ENCODE measurements at places on chromosomes 3 and 15. TPM values are rescaled to one million over a fixed set of nuclear protein-coding genes. Genes with fewer than 3 reads are reported as not detected.

- no peak for ATAC-seq
Measured at GRCh38 chr15:23420806-23421575, 26.1 kb downstream of the GOLGA6L2 start.

The ATP10A gene
- 24.7 TPM for total RNA-seq

GRCh38 chr3:21226086-21226485 is 524.9 kb downstream of the ZNF385D start:
- no peak for ATAC-seq

- ATAC-seq: no peak
Measured at GRCh38 chr3:150744041-150744918, 18.7 kb downstream of the SIAH2 start.

DNA sequence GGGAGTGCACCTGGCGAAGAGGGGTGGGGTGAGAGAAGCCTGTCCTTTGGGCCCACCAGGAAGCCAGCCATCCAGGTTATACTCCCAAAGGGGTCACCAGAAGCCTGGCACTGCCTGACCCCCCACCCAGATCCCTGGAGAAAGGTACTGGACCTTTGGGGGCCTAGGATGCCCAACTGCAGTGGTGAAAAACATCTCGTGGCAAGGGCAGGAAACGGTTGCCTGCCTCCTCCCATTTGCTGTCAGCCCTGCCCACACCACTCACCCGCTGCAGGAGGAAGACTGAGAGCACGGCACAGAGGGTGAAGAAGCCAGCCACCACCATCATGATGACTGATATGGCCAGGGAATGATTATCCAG is 2.2 kb upstream of the ULK3 start:
- no peak for ATAC-seq

- no peak for ATAC-seq
Measured at GRCh38 chr3:17179381-17180205, 294.8 kb downstream of the PLCL2 start.

The CSTA gene
- 95.6 TPM for total RNA-seq

The HESX1 gene
- total RNA-seq: not detected

DNA sequence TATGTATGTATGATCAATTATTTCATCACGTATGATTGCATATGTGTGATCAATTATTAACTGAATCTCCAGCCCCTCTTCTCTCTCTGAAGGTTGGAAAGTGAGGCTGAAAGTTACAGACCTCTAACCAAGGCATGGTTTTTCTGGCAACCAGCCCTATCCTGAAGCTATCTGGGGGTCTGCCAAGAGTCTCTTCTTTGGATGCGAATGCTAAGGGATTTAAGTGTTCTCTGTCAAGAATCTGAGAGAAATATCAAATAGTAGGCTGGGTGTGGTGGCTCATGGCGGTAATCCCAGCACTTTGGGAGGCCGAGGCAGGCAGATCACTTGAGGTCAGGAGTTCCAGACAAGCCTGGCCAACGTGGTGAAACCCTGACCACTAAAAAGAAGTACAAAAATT is 8.1 kb downstream of the NKTR start:
- peak; percentile 48 for ATAC-seq

DNA sequence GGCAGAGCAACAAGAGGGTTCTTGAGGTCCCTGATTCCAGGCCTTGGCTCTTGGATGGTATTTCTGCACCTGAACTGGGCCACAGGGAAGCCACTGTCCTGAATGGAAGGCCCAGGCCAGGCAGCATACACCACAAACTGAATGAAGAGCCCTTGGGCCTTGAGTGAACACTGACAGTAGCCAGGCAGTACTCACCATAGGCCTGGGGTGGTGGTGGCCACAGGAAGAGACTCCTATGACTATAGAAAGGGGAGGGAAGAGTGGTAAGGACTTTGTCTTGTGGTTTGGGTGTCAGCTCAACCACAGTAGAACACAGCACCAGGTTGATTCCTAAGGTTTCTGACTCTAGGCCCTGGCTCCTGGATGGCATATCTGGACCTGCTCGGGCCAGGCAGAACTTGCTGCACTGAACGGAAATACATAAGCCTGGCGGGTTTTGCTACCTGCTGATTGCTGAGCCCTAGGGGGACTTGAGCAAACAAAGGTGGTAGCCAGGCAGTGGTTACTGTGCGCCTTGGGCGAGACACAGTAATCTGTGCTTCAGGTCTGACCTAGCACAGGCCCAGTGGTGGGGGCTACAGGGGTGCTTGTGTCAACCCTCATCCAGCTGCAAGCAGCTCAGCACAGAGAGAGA is 241.4 kb downstream of the ISL2 start:
- no peak for ATAC-seq

The LINGO1 gene
- total RNA-seq: 0.13 TPM

GRCh38 chr15:93035953-93036810 is 52.8 kb downstream of the RGMA start:
- no peak for ATAC-seq

- ATAC-seq: no peak
Measured at GRCh38 chr15:30953183-30953582, 38.2 kb downstream of the MTMR10 start.

- ATAC-seq: no peak
Measured at GRCh38 chr3:38343797-38344594, 2.6 kb upstream of the XYLB start.

The SMCO1 gene
- not detected for total RNA-seq

The ACSBG1 gene
- 1.7 TPM for total RNA-seq

The TAGLN3 gene
- 1.5 TPM for total RNA-seq

- ATAC-seq: no peak
Measured at GRCh38 chr3:111781561-111782446, 77.3 kb upstream of the PHLDB2 start.

GRCh38 chr3:23490459-23490858 is 287.3 kb downstream of the UBE2E2 start:
- ATAC-seq: no peak

Measured in gastroesophageal sphincter (tissue), 4 donors.